ENCODE measurements at places on chromosomes 1 and 21. TPM values are rescaled to one million over a fixed set of nuclear protein-coding genes. Genes with fewer than 3 reads are reported as not detected.

The PDC gene
- total RNA-seq: 0.27 TPM

The LPAR3 gene
- 3.6 TPM for total RNA-seq

The CSMD2 gene
- total RNA-seq: 0.82 TPM

DNA sequence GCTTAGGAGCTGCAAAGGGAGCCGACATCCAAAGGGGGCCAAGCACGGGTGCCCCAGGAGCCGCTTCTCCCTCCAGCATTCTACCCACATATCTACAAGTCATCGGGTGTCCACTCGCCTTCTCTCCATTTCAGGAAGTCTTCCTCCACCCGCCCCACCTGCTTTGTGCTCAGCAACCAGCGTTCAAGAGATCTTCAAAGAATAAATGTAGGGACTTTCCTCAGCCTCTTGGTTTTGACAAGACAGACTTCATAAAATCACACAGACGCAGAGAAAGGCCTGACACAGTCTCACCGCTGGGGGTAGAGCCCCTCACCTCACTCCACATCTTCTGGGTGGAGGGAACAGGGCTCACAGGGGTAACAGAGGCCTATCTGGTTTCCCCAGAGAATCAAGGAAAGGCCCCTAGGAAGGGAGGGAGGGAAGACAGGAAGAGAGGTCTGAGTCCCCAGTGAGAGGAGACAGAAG lies 49.5 kb downstream of the SSBP3 start:
- no peak for DNase-seq

DNA sequence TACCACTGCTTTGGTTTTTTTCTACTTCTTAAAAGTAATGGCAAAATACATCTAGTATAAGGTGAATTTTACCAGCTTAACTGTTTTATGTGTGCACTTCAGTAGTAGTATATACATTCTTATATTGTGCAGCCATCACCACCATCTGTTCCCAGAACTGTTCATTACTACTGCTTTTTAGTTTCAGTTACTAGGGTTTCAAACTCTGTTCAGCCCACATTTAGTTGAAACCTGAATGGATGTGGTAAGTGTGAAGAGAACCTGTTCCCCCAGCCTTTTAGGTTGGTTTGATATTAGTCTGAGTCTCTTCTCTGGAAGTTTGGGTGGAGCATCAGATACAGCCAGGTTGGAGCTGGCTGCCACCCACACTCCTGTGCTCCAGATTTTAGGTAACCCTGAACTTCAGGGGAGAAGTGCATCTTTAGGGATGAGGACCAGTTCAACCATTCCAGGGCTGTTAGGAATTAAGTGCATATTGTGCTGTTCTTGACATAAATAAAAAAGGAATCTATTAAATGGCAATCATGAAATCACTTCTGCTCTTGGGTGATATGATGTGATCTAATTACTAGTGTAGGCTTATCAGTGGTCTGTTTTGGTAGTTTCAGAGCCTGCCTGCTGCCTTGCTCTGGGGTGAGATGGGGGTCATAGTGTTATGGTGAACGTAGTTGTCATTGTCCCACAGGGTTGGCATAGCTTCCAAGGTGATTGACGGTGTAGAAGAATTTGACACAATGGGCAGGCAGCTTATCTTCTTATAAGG lies 32.1 kb downstream of the URB2 start:
- DNase-seq: no peak

DNA sequence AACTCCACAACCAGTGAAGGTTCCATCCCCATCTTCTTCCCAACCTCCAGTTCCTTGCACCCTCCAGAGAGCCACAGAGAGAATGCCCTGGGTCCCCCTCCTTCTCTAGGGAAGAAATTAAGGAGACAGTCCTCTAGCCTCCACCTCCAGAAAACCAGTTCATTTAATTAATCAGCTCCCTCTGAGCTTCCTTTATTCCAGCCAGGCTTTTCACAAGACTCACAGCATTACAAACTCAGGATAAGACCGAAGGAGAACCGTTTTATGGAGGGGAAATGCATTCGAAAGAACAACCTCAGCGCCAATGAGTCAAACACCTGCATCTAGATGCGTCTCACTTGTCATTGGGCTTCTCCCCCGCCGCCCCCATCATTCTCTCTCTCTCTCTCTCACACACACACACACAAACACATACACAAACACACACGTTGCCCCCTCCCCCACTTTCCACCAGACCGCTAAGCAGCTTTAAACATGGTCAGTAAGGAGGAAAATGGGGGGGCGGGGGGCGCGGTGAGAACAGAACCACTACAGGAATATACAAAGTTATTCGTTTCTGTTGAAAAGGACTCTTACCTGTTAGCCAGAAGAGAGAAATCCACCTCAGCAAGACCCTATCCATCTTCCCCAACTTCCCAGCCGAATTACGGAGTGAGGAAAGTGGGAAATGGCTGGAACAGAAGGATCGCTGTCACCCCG lies 544 bp downstream of the ILDR2 start:
- DNase-seq: no peak

- DNase-seq: no peak
These were observed 5.9 kb downstream of the NFYC start for GRCh38 chr1:40697436-40697835.

- DNase-seq: no peak
These were observed 2.8 kb downstream of the NRIP1 start for GRCh38 chr21:15061747-15062605.

DNA sequence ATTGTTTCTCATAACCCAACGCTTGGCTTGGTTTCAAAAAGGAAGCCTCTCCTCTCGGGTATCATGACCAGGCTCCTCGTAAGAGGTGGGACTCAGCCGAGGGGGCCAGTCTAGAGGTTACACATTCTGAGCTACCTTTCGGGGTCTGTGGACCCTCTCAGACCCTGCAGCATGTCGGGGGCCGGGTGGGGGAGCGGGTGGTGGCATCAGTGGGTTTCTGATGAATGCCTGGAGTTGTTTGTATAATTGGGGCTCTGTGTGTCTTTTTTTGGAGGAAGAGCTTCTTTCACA lies 229.3 kb downstream of the CAMTA1 start:
- no peak for DNase-seq

DNA sequence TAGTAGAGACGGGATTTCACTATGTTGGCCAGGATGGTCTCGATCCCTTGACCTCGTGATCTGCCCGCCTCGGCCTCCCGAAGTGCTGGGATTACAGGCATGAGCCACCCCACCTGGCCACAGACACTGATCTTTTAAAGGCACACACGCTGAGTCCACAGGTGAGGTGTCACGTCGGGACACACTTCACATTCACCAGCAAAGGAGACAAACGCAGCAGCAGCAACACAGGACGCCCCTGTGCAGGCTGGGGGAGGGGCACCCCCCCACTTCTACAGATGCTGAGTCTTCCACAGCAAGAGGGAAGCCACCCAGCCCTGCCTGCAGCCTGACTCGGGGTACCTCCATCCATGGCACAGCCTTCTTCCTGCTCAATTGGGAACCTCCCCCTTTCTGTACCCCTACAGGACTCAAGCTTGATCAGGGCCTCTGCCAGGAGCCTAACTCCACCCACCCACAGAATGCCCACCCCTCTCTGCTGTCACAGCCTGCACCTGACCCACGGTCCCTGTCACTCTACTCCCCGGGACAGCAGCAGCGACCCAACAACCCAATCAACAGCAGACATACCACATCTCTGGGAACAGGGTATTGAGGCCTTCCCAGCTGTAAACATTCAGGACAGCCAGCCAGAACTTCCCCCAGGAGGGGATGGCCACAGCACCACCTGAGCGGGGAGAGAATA lies 9.5 kb downstream of the LSS start:
- DNase-seq: no peak

DNA sequence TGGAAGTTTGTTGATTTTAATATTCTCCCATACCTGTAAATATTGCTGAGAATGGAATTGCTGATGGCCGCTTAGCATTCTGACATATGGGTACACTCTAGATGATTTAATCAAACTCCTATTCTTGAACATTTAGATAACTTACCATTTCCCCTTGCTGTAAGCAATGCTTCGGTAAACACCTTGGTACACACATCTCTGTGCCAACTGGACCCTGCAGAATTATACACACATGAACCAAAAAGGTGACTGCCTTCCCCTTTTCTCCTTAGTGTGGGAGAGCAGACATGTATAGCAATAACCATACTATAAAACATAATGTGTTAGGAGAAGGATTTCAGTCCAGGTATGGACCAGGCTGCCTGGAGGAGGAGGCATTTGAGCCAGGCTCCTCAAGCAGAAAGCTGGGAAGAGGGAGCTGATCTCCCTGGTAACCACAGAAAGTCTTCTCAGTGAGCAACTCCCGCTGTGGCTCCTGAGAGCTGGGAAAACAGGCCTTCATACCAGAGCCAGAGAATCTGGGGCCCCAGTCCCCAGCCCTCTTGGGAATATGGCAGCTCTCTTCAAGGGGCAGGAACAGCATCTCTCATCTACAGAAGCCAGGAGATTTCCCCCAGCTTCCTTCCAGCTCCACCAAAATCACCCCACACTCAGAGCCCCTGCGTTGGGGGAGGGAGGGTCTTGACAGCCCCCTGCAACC lies 33.9 kb upstream of the CSF1 start:
- peak; percentile 64 for DNase-seq

DNA sequence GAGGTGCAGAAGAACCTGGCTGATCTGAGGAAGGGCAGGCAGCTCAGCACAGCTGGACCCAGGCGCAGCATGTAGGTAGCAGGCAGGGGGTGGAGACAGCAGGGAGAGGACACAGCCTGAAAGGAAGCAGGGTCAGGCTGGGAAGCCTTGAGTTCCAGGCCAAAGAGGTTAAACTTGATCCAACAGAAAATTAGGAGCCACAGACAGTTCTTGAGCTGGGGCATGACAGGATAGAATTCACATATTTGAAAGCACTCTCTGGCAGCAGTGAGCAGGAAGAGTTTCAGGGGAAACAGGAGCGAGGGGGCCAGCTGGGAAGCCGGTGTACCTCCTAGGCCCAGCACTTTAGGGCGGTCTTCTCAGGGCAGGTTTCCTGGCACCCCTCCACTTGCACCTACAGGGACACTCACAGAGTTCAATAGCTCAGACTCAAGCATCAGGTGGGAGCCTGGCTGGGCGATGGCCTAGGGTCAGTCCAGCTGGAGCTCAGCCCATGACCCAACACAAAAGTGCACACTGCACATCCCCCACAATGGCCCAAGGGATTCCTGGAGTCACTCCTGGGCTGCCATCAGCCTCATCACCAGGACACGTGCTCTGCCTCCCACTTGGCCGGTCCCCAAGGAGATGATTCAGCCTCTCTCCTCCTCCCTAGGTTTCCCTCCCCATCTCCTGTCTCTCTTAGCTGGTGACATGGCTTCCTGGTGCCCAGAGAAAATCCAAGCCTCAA lies 22.7 kb downstream of the MATN1 start:
- peak; percentile 77 for DNase-seq

DNA sequence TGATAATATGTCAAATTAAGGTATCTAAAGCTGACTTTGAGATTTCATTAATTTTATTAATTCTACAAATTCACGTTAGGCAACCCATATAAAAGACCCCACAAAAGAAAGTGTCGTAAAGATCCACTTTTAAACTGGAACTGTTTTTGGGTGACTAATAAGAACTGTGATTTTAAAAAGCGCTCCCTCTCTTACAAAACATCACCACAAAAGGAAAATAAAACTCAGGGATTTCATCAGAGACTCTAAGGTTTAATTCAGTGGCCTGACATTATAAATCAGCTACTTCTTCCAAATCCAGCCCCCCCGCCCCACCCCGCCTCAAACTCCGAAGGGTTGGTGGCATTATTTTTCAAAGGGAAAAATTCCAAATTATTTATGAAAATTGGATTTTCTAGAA lies 2.7 kb downstream of the COL24A1 start:
- no peak for DNase-seq

GRCh38 chr1:230509281-230509977 lies 83.3 kb upstream of the PGBD5 start:
- peak; percentile 69 for DNase-seq

All from fibroblast of the aortic adventitia (primary cell).